Activated CD4-positive, alpha-beta T cell treated with anti-CD3 and anti-CD28 coated beads for 24 hours (primary cell): ENCODE measurements at places on chromosomes 3 and 15.

GRCh38 chr3:63851287-63851686 lies 12.3 kb downstream of the THOC7 start:
- DNase-seq: no peak

DNA sequence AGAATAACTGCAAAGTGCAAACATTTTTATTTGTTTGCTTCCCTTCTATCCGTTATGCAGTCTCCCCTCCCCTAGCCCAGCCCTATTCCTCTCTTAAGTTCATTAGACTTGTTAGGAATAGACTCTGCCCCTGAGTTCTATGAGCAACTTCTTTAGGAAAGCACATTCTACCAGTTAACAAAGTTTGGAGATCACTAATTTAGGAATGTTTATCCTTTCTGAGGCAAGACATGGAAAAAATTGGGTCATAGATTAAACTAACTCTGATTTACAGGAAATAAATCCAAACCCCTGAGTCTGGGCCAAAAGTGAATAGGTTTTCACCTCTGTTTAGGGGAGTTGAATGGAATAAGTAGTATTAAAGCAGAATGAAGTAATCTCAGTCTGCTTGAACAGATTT lies 34.4 kb downstream of the C3orf80 start:
- DNase-seq: no peak

DNA sequence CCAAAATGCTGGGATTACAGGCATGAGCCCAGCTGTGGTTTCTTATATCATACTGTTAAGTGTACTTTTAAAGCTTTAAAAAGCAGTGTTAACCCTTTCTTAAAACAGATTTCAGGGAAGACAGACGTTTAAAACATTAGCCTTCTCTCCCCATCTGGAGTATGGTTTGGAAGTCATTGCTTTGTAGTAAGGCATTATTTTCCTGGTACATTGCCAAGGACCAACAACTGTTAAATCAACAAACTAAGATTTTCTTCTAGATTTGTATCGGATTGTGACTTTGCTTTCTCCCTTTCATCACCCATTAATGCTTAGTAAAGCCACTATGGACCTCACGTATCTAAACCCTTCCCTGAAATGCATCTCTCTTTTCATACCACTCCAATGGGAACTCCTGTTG lies 50.5 kb downstream of the UBE2E1 start:
- DNase-seq: no peak

- no peak for DNase-seq
These were observed 343.1 kb downstream of the LPP start for GRCh38 chr3:188497021-188497420.

- no peak for DNase-seq
These were observed 2.1 kb downstream of the PDIA3 start for GRCh38 chr15:43748376-43748775.

DNA sequence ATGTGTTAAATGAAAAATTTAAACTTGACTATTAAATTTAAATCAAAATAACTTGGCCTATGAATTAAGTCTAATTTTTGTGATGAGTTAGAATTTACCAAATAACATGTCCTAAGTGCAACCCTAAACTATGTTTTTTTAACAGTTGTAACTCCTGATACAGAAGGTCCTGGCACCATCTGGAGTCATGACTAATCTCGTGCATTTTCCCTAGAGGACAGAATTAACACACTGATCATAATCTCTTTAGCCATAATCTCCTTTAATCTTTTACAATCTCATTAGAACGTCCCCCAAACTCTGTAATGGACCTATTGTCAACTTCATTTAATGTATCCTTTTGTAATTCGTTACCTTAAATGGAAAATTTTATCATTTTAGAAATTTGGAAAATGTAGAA lies 100.6 kb downstream of the SUCNR1 start:
- DNase-seq: no peak

- DNase-seq: no peak
These were observed 151.5 kb downstream of the LRRK1 start for GRCh38 chr15:101070502-101071273.

- DNase-seq: no peak
These were observed 136.4 kb upstream of the NDN start for GRCh38 chr15:23823508-23823907.

DNA sequence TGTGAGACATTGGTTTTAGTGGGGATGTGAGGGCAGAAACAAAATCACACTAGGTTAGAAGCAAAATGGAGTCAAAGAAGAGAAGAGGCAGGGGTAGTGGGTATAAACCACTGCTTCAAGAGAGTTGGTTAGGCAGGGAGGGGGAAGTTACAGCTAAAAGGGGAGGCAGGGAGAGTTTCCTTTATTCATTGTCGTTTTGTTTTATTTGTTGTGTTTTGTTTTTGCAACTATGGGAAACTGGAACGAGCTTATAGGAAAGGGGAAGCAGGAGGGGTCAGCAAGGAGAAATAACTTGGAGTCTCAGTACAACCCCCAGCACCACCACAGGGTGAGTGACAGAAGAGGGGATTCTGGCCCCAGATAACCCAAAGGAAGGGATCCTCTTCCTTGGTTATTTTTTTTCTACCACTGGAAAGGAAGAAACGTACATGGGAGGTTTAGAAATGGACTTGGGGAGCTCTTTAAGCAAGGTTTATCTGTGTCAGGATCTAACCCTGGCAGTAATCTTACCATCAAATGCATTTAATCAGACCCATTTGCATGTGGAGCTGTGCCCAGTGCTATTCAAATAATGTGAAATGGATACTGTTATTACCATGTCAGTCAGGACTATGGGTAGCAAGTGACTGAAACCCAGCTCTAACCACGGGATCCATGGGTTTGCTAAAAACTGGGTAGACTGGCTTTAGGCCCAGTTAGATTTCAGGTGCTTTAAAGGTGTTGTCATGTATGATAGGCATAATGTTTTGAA lies 68.7 kb downstream of the CCNL1 start:
- no peak for DNase-seq

DNA sequence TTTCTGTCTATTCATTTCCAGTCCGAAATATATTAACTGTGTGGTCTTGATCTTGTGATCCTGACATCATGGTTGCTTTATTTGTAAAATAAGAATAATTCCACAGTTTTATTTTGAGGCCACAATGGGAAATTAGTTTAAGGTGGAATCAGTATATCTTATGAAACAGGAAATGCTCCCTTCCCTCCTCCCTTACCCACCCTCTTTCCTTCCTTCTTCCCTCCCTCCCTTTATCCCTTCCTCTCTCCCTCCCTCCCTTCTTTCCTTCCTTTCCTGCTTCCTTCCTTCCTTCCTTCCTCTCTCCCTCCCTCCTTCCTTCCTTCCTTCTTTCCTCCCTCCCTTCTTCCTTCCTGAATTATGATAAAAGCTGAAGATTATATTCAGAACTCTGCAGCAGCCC lies 452.3 kb downstream of the NAALADL2 start:
- DNase-seq: no peak

DNA sequence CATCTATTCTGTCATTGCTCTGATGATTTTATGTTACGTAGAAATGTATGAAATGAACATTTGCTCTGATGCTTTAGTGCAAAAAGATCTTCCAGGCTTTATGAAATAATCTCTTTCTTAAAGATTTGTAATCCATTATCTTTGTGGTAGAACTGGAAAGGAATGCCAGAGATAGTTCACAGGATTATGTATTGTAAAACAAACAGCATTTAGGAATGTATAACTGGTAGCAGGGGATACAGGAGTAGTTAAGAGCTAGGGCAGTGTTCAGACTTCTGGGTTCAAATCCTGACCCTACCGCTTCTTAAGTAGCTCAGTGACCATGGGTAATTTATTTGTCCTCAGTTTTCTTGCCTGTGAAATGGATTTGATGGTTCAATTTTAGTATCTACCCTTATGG lies 429.8 kb upstream of the TPM1 start:
- no peak for DNase-seq

GRCh38 chr3:123340336-123340735 lies 108.6 kb downstream of the ADCY5 start:
- no peak for DNase-seq

- DNase-seq: no peak
These were observed 4.4 kb upstream of the IDH2 start for GRCh38 chr15:90106522-90107117.

GRCh38 chr3:129312021-129312639 lies 33.5 kb downstream of the HMCES start:
- DNase-seq: no peak

DNA sequence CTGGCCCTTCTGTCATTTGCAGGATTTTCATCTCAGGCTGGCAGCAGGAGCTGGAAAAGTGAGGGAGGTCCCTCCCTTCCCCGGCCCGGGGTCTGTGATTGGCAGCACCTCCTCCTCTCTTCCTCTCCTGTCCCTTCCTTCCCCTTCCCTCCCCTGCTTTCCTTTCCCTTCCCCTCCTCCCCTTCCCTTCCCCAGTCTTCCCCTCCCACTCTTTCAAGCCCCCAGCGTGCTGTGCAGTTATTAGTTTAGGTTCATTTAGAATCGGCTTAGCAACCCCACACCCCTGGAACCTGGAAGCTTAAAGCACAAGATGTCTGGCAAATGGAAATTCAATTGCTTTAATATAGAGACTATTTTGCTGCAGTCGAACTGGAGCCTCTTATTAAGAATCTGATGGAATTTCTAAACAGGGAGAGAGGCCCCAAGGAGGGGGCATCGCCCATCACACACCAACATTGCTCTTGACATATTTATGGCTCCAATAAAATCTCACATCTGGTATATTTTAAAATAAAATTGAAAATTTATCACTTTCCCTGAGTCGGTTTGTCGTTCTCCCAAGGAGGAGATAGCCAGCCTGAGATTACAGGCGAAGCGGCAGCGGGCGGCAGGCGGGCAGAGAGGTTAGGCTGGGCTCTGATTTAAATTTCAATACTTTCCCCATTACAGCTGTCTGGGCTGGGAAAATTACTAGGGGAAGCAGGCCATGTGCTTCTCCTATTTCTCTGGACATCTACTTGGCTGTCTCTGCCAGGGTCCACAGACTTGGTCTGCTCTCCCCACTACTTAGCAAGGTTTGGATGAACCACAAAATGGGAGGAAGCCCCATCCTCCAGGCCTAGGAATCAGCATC lies 98.9 kb downstream of the LINGO1 start:
- DNase-seq: no peak

- no peak for DNase-seq
These were observed 15.3 kb upstream of the SH3BP5 start for GRCh38 chr3:15347737-15348110.

- no peak for DNase-seq
These were observed 8.7 kb downstream of the NSMCE3 start for GRCh38 chr15:29260896-29261295.

DNA sequence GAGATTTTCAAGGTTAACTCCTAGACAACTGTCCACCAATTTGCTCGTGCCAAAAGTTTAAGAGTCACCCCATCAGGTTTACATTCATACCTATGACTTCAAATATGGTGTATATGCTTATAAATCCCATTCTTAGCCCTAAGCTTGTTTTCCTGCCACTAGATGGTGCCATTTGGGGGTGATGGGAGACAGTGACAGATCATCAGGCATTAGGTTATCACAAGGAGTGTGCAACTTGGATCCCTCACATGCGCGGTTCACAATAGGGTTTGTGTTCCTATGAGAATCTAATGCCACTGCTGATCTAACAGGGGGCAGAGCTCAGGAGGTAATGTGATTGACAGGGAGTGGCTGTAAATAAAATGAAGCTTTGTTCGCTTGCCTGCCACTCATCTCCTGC lies 182.7 kb downstream of the CNTN6 start:
- DNase-seq: no peak

GRCh38 chr3:145865399-145866018 lies 295.5 kb downstream of the PLOD2 start:
- no peak for DNase-seq

DNA sequence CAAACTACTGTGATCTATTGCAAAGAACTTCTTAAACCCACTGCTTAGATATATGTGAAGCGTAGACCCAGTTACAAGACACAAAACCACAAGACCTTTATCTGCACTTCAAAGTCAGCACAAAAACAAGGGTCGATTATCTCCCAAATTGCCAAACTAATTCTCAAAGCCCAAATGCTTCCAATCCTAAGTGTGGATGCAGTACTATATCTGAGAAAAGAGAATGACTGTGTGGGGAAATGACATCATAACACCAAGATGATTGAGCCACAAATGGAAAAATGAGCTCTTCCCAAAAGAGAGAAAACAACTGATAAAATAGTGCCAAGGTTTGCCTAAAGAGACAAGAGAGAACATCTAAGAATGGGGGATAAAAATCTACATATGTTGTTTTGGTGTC lies 86.2 kb downstream of the MEIS2 start:
- DNase-seq: no peak

GRCh38 chr3:135458541-135459322 lies 506.8 kb upstream of the PPP2R3A start:
- DNase-seq: no peak

DNA sequence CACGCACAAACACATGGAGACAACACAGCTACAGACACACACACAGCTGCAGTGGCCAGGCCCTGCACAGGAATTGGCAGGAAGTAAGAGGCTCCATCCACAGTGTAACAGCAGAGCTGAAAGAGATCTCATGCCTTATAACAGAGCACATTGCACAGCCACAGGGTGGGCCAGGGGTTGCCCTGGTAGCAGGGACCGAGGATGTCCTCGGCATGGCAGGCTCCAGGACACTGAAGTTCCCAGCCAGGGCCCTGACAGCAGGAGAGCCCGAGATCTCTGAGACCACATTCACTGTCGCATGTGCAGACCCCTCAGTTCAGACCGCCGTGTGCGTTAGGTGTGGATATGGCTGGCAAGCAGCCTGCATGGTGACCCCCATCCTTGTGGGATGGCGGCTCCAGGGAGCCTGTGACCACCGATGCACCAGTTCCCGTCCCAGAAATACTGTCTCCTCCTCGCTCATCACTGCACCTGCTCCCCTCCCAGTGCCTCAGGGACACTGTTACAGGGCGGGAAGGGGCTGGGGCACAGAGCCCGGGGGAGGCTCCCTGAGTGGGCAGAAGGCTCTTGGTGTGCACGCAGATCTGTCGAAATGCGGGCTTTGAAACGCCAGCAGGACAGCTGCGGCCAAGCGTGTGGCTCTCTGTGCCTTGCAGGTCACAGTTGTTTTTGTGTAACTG lies 1.5 kb upstream of the OCA2 start:
- no peak for DNase-seq

DNA sequence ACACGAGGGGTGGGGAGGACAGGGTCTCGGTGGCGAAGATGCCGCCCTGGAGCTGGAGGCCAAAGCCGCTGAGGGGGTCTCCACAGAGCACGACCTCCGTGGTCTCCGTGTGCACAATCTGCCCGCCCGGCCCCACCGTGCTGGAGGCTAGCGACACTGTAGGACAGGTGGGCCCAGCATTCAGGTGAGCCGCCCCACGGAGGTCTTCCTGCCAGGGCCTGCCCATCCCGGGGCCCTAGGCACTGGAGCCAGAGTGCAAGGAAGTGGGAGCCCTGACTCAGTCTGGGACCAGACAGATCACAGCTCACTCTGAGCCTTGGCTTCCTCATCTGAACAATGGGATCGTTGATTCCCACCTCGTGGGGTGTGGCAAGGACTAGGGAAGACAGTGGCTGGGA lies 25.8 kb downstream of the GRIP2 start:
- DNase-seq: no peak

GRCh38 chr15:79265167-79265566 lies 17.4 kb upstream of the ANKRD34C start:
- no peak for DNase-seq
